ENCODE measurements at places on chromosomes 6 and 20.

GRCh38 chr20:62830821-62831220 is 14.0 kb downstream of the COL9A3 start:
- no peak for DNase-seq

DNA sequence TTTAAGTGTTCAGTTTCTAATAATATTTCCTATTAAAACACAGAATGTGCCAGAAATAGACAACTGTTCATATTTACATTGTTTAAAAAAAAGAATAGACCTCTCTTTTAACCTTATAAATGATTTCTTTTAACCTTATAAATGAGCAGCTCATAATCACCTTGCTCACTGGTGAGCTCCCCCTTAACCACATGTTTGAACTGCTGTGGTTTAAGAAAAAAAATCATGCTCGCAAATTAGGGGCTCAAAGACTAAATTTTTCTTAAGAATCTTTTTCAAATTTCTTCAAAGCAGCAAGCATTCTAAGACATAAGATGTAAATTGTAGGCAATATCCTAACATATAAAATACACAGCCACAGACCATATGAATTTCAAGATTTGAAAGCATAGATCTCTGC is 32.8 kb downstream of the FAM8A1 start:
- DNase-seq = no peak

DNA sequence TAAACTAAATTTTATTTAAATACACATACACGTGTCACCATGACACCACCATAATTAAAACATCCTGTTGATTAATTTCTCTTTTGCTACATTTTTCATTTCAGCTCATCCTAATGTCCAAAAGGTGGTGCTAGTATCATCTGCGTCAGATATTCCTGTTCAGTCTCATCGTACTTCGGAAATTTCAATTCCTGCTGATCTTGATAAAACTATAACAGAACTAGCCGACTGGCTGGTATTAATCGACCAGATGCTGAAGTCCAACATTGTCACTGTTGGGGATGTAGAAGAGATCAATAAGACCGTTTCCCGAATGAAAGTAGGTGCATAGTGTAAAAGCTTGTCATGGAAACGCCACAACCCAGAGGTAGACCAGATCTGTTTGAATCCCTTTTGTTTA is 263.4 kb downstream of the UTRN start:
- DNase-seq = no peak

GRCh38 chr6:160801418-160801817 is 99.4 kb downstream of the PLG start:
- no peak for DNase-seq

- DNase-seq = peak; percentile 17
Measured at GRCh38 chr20:52083627-52084232, 107.8 kb downstream of the ZFP64 start.

DNA sequence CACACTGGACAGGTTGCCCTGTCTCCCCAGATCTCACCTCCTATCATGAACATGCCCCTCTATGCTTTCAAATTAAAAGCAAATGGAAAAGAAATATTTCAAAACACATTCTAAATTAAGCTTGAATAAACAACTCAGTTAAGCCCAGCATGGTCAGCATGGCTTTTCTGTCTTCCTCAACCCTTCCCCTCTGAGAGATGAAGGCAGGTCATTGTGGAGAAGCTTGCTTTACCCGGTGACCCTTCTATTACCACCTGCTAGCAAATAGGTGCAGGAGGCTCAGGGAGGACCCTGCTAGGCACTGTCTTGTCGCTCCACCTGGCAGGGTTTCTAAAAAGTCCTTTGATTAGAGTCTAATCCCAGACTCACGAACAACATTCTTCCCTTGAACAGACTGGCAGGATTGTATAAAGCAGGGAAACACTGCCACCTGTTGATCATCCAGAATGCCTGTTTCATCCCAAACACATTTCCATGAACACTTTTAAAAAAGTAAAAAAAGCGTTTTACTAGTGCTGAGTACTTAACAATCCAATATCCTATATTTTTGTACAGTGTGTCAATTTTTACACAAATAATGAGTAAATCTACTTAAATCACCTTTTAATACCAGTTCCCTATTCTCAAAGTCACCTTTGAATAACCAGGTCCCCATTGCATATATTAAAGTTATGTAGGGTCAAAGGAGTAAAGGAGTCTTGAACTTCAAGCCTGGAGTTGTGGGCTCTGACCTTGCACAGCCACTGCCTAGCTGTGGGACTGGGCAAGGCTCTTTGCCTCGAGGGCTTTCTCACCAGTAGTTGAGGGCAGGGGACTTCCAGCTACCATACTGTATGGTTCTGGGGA is 75.5 kb downstream of the GPR6 start:
- peak; percentile 74 for DNase-seq

- no peak for DNase-seq
Measured at GRCh38 chr6:160917572-160917971, 74.0 kb upstream of the MAP3K4 start.

DNA sequence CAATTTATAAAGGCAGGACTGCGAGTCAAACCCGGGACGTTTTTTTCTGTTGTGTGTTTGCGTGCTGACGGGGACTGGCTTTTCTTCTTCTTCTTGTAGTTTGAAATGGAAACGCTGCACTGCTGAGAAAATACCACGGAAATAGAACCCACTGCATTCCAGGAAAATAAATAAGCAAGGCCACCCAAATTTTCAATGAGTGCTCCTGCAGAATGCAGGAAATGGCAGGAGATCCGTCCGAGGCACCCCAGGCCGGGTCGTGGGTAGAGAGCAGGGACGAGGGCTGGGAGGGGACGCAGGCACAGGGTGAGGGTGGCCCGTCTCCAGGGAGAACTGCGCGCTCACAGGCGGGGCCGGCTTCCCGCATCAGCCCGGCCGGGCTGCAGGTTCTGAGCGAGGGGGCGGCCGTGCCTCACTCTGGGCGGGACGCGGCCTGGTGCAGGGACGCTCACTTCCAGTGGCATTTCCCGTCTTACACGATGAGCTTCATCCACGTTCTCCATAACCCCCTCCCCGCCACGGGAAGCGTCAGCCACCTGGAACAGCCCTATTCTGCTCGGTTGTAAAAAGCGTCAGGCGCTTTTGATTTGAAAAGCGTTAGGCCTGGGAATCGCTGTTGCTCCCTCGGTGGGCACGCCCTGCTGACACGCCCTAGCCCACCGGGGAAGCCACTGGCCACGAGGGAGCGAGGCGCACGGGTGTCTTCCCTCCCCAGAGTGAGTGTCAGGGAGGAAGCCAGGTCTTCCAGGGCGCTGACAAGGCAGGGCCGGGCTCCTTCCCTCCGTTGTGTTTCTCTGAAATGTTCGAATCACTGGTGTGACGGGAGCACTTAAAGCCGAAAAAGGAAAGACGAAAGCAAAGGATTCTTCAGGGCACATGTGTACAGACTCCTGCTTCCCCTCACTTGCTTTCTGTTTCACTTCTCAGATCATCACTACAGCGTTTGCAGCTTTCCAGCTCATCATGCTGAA is 17.9 kb upstream of the EXOC2 start:
- peak; percentile 32 for DNase-seq

- no peak for DNase-seq
Measured at GRCh38 chr6:163843218-163843617, 428.7 kb downstream of the QKI start.

DNA sequence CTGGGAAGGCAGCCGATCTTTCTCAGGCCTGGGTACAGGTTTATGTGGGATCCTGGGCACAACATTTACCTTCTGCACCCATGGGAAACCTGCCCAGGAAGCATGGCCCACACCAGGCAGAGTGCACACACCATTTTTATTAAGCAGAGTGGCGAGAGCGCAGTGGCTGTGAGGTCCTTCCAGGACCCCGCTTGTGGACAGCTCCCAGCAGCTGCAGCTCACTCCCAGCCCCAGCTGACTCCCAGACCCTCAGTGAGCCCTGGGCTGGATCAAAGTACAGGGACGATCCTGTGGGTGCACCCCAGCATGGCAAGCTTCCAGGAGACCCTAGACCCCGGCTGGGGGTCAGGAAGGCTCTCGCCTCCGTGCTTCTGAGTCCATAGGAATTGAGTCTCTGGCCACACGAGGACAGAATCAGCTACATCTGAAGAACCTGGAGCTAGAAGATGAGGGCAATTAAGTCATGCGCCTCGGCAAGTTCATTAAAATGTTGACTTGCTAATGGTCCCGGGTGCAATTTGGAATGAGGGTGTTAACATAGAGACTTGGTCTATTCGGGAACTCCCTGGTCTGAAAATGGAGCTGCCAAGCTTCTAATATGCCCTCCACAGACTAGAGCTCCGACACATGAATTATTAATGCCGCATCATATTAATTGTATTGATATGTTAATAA is 65.4 kb upstream of the SLCO4A1 start:
- DNase-seq = peak; percentile 0

All from kidney glomerular epithelial cell (primary cell).